ENCODE measurements at places on chromosomes 3 and 15.

- no peak for DNase-seq
These were observed 163.4 kb downstream of the FNDC3B start for GRCh38 chr3:172202797-172203196.

GRCh38 chr3:115986555-115987207, 363.4 kb downstream of the GAP43 start:
- no peak for DNase-seq

- DNase-seq = no peak
These were observed 886.3 kb downstream of the ROBO1 start for GRCh38 chr3:78881501-78881900.

DNA sequence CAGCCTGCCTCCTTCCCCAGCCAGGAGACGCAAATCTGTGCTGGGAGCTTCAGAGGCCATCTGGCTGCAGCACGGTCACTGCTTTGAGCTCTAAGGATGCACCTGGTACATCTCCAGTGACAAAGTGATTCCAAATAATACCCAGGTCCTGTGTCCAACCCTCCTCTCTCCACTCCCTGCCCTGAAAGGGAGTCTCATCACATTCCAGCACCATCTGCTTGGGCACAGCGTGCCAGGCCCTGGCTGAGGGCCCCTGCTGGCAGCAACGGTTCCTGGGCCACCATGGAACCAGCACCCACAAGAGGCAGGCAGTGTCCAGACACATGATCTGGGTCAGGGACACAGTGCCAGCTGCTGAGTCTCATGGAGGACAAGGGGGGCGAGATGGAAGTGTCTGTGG, 81.3 kb downstream of the MTHFS start:
- no peak for DNase-seq

- DNase-seq = no peak
These were observed 191.9 kb downstream of the STT3B start for GRCh38 chr3:31724651-31725050.

GRCh38 chr3:36648241-36649034, 115.9 kb downstream of the DCLK3 start:
- DNase-seq = peak; percentile 87

GRCh38 chr3:133857767-133858166, 37.9 kb downstream of the RAB6B start:
- DNase-seq = no peak

DNA sequence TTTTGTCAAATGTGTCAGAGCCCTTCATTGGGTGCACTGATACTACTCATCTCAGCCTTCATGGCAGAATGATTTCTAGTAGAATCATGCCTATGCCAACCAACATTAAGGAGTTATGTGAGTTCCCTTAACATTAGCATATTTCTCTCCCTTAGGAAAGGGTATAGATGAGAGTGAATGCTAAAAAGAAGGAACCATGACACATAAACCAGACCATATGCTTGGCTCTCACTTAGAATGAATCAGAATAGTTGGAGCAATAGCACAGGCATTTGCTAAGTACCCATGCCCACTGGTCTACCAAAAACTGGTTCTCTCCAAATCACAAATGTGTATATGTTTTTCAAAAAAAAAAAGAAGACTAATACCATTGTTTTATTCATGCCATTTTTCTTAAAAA, 51.1 kb downstream of the STRIT1 start:
- no peak for DNase-seq

DNA sequence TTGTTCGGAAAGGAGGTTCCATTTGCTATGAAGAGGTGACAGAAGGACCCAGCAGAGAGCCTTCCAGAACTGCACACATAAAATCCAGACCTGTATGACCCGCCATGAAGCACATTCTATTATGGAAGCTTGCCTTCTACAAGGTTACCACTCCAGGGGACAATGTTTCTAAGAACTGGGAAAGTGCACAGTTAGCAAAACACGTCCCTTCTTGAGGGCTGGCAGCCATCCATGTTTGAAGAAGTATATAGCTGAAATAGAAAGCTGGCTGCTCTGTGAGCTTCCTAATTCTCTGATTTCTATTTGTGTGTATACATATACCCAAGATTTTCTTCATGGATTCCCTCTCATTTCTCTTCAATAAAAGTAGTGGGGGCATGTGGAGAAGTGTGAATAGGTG, 74.6 kb downstream of the CNTN3 start:
- no peak for DNase-seq

DNA sequence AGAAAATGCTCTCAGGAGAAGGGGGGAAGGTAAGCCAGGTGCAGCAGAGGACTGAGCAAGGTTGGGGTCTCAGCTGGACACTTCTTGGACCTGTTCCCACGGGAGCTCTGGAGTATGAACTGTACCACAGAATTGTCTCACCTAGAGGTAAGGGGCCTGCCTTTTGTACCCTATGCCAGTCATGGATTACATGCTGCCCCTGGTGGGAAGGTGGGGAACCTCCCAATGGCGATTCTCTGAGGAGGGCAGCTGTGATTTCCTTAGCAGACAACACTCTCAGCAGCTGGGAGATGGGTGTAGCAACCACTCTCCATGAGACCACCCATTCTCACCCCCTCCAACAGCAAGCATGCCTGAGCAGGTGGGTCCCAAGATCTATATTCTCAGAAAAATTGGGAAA, 329.4 kb upstream of the CTNNB1 start:
- no peak for DNase-seq

DNA sequence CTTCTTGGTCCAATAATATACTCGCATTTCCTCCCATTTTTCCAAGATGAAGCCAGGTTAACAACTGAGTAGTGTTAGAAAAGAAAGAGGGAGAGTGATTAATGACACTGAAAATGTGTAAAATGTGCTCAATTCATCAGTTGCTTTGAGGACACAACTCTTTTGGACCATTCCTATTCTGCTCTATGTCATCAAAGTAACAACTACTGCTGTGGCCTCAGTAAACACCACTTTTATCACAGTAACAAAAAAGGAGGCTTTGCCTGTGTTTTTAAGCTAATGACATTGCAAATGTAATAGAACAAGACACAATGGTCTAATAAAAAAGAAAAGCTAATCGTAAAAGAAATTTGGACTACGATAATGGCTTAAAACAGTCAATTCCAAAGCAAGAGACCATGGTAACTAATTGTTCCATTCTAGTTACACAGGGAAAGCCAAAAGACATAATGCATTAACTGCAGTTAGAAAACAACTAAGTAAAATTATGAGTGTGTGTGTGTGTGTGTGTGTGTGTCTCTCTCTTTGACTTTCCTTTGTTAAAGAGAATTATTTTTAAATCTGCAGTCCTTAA, 221.1 kb downstream of the MAGI1 start:
- no peak for DNase-seq

DNA sequence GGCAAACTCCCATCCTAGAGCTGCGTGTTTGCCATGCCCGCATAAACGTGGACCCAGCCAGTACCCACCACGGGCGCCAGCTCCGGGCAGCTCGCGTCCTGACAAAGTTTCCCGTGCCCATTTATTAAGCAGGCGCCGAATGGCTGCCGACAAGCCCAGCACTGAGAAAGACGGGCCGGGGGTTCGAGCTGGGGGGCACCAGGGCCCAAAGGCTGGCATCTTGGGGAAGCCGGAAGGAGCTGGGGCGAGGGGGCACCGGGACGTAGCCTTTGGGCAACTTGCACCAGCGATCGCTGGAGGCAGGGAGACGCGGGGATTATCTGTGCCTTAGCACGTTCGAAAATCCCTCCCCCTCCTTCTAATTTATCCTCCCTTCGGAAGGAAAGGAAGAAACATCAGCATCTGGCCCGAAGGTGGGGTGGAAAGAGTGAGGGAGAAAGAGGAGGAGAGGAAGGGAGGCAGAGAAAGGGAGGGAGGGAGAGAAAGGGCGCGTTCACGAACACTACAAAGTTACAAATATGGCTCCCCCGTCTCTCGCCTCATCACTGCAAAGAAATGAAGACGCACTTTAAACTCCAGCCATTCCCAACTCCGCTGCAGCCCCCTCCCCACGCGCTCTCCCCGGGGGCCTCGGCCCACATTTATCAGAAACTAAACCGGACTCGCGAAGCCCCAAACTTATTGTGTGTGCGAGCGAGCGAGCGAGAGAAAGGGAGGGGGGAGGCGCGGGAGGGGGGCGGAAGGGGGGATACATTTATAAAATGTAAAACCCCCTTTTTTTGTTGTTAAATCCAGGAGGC, 1.0 kb downstream of the ANP32A start:
- DNase-seq = no peak

GRCh38 chr15:69723404-69724096, 270.9 kb downstream of the RPLP1 start:
- no peak for DNase-seq

DNA sequence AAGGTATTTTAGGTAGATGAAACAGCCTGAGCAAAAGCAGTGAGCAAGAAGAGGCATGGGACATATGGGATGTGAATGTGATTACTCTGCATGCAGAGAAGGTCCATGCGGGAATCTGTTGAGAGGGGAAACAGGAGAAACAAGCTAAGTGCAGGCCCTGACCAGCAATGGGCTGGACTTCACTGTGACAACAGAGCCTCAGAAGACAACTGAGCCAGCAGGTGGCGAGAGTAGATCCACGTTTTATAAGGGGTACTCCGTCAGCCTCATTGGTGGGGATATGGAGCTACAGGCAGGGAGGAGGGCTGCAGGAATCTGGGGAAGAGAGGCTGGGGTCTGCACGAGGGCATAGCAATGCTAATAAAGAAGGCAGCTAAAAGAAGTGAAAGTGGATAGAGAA, 405.9 kb upstream of the LMCD1 start:
- DNase-seq = no peak

DNA sequence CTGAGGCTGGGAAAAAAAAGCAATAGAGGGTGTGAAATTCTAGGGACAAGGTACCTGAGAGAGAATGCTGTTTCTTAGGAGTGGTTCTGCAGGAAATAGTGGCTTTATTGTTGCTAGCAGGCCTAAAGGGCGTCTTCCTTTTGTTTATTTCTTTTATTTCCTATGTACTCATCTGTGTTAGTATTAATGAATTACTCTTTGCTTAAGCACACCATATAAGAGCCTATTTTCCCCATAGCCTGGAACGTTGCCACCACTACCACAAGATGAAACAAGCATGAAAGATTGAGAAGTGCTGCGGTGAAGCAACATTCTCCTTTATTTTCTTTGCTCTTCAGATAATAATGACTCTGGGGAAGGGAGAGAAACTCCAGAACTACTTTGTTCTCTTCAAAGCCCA, 21.3 kb upstream of the GOLIM4 start:
- no peak for DNase-seq

DNA sequence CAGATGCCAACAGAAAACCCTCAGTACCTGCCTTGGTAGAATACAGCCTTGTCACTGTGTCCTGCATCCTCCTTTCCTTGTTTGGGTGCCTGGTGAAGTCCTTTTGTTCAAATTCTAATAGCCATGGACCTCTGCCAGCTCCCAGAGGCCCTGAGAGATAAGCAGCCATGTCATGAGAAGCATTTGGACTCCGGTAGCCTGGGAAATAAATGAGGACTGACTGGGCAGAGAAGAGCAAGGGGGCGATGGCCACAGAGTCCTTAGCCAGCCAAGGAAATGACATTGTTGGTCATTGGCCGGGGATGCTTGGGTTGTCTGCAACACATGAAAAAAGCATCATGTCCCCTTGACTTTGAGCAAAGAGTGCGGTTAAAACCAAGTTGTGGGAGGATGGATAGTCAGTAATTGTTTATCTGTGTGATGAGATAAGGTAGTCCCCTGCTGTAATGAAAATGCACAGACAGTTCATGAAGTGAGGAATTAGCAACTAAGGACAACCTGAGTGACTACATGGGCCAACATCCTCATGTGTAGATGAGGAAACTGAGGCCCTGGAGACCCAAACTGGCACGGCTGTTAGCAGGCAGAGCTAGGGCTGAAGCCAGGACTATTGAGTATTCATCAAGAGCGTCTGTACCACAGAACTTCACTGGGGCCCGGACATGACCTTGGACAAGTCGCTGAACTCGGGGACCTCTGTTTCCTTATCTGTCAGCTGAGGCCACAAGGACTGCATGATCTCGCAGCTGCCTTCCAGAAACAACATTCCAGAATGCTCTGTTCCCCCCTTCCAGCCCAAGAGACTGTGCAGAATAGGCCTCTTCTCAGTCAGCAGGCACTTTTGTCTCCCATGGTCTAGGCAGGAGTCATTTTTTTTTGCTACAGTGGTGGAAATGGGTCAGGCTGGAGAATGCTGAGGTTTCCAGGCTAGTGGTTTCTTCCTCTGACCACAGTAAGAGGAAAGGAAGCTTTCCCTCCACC, 90.5 kb upstream of the CTDSPL start:
- DNase-seq = no peak

GRCh38 chr3:63202529-63202928, 75.6 kb upstream of the SYNPR start:
- DNase-seq = no peak

DNA sequence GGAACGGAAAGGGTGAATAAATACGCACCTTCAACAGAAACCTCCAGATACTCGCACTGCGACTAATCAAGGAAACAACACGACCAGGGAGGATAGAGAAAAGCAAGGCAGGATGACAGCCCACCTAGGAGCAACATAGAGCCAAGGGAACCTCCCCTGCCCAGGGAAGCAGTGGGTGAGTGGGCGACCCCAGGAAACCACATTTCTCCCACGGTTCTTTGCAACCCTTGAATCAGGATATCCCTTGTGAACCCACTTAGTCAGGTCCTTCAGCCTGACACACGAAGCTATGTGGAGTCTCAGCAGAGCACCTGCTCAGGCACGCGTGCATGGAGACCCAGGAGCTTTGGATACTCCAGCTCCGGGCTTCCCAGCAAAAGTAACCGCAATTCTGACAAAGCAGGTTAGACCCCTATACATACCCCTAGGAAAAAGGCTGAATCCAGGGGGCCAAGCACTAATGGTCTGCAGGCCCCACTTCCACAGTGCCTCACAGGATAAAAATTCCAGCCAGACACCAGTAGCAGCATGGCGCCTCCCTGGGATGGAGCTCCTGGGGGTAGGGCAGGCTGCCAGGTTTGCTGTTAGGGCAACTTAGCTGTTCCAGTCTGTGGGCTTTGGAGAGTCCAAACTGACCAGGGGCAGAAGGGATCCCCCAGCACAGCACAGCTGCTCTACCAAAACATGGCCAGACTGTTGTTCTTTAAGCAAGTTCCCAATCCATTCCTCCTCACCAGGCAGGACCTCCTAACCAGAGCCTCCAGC, 38.4 kb upstream of the PXYLP1 start:
- no peak for DNase-seq

DNA sequence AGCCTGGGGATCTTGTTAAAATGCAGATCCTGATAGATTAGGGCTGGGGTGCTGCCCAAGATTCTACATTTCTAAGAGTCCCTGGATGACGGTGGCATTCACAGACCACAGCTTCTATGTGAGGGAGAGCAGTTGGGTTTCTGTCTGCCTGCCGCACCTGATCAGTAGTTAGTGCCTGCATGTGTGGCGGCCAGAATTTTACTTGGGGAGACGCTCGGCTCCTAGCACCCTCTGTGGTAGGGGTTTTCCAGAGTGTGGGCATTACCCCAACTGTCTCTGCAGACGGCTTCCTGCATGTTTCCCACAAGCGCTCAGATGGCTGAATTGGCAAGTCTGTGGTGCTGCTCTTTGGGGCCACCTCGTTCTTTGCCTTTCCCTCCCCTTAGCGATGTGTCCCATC, 8.3 kb downstream of the GHRL start:
- no peak for DNase-seq

GRCh38 chr3:51637941-51638471, 33.0 kb upstream of the TEX264 start:
- DNase-seq = peak; percentile 45

All from non-pigmented ciliary epithelial cell (primary cell).